NCI-H1417 treated with DMSO at 0.1 percent for 48 hours (cell line): ENCODE measurements at places on chromosomes 3 and 15.

GRCh38 chr3:157335233-157336076 lies 101.2 kb upstream of the PTX3 start:
- DNase-seq, result no peak

DNA sequence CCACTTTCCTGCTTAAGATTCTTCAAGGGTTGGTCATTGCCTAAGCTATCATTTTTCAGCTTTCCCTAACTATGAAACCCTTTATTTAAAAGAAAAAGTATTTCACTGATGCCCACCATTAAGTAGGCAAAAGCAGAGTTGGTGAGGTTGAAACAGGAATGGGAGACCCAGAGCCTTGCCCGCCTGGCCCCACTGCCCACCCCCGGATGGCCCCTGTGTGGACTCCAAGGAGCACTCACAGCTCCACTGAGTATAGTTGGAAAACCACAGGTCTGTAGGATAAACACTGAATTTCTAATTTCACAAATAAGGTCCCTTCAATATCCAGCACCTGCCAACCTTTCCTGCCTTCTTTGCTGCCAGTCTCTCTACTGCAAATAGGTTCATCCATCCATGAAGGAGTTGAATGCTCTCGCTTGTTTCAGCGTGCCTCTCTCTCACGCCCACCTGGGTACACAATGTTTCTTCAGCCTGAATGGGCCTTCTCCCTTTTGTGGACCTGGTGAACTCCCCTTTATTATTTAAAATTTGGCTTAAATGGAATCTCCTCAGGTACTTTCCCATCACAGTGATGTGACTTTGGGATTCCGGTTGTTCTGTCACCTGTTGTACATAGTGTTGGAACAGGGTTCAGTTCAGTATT lies 8.7 kb upstream of the ACAP2 start:
- peak; percentile 58 for DNase-seq

DNA sequence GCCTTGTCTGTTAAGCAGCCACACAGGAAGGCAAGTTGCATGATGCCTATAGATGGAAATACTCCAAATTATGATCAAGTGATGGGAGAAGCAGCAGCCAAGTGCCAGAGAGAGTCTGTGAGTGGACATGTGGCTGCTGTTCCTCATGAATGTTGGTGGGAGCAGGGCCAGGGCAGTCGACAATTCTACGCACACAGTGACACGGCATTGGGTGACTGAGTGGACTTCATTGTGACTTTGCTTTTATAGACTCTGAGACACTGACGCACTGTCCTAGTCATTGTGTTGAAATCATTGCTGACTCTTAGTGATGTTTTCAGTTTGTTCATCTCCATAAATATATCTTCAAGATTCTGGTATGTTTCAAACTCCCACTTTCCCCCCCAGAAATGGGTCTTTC lies 246.3 kb upstream of the SEMA6D start:
- no peak for DNase-seq

DNA sequence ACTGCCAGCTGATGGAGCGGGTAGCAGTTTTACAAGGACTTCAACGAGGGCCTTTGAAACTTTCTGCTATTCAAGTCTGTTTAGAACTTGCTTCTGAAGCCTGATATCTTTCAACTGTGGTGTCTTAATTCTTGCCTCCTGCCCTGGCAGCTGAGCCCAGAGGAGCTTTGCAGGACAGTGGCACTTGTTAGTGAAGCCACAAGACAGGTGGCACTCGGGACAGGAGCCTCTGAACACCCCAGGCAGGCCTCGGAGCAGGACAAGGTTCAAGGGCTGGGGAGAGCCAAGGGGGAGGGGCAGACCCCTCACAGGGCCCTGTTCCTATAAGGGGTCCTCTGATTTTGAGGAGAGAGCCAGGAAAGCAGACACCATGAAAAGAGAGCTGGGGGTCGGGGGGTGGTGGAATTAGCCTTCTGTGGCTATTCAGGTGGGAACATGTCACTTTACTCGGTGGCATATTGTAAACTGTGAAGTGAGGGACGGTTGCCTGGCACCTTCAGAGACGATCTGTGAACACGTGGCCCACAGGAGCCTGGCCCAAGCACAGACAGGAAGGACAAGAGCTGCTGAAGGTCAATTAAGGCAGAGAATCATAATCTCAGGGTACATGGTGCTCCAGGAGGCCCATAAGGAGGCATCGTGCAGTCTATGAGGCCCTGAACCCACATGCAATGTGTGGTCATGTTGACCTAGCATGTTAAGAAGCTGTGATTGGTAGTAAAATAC lies 30.1 kb upstream of the KY start:
- no peak for DNase-seq

DNA sequence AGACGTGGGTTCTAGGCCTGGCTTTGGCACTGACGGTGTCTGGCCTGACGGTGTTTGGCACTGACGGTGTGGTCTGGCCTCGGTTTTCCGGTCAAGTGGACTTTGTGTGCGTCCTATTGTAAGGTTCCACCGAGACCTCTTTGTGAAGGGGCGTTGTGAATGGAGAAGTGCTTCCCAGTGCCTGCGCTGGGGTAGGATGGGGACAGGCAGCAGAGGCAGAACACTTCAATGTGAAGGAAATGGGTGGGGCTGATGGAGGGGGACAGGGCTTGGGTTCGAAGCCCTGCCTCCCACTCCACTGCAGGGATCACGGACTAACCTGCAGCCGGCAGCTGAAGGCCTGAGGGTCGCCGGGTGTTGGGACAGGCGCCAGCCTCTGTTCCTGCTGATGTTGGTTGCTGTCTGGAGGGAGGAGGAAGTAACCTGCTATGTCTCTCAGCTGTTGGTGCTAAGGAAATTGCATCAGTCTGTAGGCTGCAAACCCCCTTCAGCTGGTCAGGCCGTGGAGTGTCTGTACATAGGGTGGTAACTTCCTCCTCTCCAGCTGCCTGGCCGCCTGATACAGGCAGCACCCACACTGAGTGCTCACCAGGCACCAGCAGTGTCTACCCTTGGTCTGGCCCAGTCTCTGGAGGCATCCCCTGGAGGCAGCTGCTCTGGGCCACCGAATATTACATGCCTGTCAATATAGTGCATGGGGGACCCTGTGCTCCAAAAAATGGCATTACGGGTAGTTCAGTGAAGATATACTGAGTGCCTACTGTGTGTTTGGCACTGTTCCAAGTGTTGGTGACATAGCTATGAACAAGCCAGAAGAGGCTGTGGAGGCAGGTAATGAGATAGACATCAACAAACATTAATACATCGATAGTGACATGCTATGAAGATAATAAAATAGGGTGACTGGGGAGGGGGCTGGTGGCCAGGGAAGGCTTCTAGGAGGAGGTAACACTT lies 1.1 kb downstream of the TM6SF1 start:
- DNase-seq, result no peak

GRCh38 chr15:83653639-83654378 lies at the start of gene ADAMTSL3:
TSS of gene ADAMTSL3 (plus strand) at chr15:83654123. CDS start at chr15:83655762, 1,639 bp downstream.
- DNase-seq, result no peak

- no peak for DNase-seq
These were observed 639 bp downstream of the FOXP1 start for GRCh38 chr3:71582612-71583565.

DNA sequence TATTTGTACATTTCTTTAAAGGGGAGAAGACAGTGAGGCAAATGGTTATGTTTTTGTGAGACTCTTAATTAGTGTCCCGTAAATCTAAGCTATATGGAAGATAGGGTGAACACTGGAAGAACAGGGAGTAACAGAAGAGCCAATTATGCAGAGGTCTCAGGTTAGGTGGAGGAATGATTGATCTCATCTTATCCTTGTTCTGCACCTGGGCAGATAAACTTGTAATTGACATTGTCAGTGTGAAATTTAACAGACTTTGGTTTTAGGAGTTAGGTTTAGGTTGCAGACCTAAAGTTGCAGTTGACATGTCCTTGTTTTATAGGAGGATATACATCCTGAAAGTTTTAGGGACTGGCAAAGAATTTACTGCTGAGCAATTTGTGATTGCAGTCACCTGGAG lies 3.1 kb upstream of the TWF2 start:
- DNase-seq, result no peak

- DNase-seq, result peak; percentile 31
These were observed 90.6 kb upstream of the AKAP13 start for GRCh38 chr15:85289677-85290365.

DNA sequence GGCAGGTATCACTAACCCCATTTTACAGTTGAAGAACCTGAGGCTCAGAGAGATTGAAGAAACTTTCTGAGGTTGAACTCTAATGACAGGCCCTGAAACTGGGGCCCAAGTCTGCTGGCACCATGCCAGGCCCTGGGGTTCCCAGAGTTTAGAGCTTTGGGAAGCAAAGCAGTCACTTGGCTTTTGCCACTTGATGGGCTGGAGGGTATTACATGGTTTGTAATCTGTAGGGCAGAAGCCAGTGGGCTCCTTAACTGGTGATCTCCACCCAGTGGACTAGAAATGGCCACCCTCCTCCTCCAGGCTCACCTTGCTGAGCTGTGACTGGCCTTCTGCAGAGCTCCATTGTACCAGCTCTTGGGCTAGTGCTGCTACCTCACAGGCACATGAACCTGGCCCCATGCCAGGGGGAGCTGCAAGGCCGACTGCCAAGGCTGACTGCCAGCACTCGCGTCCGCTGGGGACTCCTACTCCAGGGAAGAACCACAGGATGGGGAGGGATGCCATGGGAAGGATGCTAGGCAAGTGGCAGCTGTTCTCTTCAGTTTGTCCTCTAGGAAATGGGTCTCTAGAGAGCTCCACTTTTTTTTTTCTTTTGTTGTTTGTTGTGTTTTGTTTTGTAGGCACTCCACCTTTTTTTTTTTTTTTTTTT lies 104.8 kb downstream of the ETFA start:
- DNase-seq, result no peak

DNA sequence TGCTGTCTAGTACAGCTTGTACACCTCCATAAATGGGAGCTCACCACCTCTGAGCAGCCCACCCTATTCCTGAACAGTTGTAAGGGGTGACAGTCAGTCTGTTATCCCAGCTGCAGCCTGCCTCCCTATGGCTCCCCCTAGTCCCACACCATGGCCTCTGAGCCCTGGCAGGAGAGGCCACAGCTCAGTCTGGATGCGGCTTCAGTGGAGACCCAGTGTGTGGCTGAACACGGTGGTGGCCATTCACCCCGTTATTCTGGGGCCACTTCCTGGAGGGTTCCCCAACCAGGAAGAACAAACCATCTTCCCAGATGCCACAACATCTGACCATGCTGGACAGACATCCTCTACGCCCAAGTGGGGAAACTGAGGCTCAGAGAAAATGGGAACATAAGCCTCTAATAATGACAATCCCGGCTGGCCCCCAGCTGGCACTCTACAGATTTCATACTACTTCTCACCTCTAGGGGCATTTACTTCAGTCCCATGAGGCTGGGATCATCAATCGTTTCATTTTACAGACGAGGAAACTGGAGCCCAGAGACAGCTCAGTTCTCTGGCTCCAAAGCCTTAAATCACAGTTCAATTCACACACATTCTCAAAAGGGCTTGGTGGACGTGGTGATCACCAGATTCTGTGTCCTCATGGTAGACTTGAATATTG lies 9.2 kb upstream of the GRIP2 start:
- no peak for DNase-seq
